ENCODE measurements at places on chromosomes 1 and 21.

DNA sequence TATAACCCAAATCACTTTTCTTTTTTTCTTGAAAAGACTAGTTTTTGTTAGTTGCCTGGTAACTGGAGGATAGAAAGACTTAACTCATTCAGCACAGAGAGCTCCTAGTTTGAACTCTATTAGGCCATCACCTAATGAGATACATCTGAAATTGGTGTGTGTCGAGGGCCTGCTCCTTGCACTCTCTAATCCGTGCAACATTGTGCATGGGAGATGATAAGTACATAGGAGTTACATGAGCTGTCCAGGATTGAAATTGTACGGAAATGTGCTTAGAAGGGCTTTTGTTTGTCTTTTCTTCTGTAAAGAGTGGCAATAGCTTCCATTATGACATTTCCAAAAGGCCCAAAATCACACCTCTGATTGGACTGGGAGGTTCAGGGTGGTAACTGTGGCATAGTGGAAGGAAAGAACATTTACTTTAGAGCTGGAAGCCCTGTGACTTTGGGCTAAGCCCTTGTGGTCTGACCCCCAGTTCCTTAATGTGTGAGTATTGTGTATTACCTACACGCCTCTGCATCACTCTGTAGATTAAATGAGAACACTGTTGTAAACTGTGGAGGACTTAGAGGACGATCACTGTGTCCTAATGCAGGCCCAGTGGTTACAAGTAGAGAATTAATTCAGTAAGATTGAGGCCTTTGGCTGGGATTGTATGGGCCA, 71.2 kb downstream of the FGGY start:
- DNase-seq, result no peak

- DNase-seq, result no peak
Measured at GRCh38 chr1:164953815-164954214, 394.8 kb downstream of the PBX1 start.

GRCh38 chr1:183551924-183552323, 38.3 kb downstream of the NCF2 start:
- DNase-seq, result no peak

- no peak for DNase-seq
Measured at GRCh38 chr1:29429656-29430055, 193.3 kb downstream of the PTPRU start.

- DNase-seq, result no peak
Measured at GRCh38 chr1:7298145-7298544, 473.0 kb upstream of the VAMP3 start.

DNA sequence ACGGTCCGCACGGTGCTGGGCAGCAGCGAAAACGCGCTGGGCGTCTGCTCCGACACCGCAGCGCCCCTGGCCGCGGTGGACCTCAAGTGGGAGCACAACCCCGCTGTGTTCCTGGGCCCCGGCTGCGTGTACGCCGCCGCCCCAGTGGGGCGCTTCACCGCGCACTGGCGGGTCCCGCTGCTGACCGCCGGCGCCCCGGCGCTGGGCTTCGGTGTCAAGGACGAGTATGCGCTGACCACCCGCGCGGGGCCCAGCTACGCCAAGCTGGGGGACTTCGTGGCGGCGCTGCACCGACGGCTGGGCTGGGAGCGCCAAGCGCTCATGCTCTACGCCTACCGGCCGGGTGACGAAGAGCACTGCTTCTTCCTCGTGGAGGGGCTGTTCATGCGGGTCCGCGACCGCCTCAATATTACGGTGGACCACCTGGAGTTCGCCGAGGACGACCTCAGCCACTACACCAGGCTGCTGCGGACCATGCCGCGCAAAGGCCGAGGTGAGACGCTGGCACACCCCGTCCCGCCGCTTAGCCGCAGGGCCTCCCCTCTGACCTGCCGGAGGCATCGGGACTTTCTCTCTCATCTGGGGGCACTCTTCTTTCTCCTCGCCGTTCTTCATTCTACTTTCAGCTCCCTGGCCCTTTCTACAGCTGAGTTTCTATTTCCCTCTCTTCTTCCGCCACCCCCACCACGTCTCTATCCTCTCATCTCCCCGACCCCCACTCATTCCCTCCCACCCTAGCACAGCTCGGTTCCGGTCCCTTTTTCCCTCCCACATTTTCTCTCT, 1.0 kb downstream of the NPR1 start:
- DNase-seq, result no peak

DNA sequence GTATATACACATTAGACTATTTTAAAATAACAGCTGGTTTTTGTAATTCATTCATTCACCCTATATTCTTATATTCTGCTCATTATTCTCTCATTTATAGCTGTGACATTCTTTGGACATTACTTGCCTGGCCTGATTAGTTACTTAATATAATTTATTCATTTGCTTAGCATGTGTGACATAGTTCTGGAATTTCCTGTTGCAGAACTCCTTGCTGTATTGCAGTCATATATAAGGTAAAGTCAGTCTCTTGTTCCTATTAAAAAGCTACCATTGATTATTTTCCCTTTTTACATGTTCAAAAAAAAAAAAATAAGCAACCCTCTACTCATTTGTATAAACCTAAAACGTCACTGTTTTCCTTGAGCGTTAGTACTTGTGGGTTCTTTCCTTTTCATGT, 23.9 kb downstream of the GNAT2 start:
- no peak for DNase-seq

- DNase-seq, result no peak
Measured at GRCh38 chr1:176959191-176959820, 205.2 kb downstream of the ASTN1 start.

All from GM12892 (cell line).